ENCODE measurements at places on chromosomes 3 and 15.
A peak's percentile ranks its signal among the peaks of the same experiment; 100 is the strongest.

- H3K4me3 ChIP-seq = no peak overlapping the region
- H3K27me3 ChIP-seq = no peaks in the 10 kb centered on the region
- H3K36me3 ChIP-seq = no peaks in the 10 kb centered on the region
- DNase-seq = no peak
- H3K27ac ChIP-seq = no peak overlapping the region
- no peaks in the 10 kb centered on the region for H3K4me1 ChIP-seq
Observed at GRCh38 chr3:197901626-197902025, 48.4 kb upstream of the RPL35A start.

GRCh38 chr3:32334675-32335074, 57.0 kb upstream of the CMTM7 start:
- no peak for DNase-seq
- no peak overlapping the region for H3K4me3 ChIP-seq
- H3K27ac ChIP-seq = no peak overlapping the region
- H3K36me3 ChIP-seq = no peaks in the 10 kb centered on the region
- no peaks in the 10 kb centered on the region for H3K27me3 ChIP-seq
- H3K4me1 ChIP-seq = peaks cover 6% of the 10 kb centered on the region

DNA sequence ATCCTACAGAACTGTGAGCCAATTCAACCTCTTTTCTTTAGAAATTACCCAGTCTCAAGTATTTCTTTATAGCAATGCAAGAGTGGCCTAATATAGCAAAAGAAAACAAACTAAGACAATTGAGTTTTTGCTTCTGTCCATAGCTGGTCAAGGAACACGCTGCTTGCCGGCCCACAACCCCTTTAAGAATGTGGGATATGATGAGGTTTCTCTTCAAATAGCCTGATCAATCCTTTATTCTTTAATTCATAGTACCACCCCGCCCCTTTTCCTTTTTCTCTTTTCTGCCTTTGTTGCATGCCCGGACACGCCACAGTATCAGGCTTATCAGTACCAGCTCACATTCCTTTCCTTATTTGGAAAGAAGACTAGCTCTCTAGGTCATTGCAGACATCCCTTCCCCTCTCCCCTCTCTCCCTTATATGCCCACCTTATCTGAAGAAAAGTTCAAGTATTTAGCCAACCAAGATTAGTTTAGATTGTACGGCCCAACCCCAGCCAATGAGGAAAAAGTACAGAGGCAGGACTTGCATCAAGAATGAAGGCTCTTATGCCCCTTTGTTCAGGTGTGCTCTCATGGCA, 404.5 kb downstream of the OCA2 start:
- no peaks in the 10 kb centered on the region for H3K27me3 ChIP-seq
- no peak overlapping the region for H3K4me3 ChIP-seq
- H3K27ac ChIP-seq = no peak overlapping the region
- no peaks in the 10 kb centered on the region for H3K4me1 ChIP-seq
- no peaks in the 10 kb centered on the region for H3K36me3 ChIP-seq

GRCh38 chr15:70593795-70594194, 169.6 kb downstream of the UACA start:
- H3K4me3 ChIP-seq = no peak overlapping the region
- DNase-seq = no peak
- no peak overlapping the region for H3K27ac ChIP-seq
- no peaks in the 10 kb centered on the region for H3K36me3 ChIP-seq
- peaks cover 6% of the 10 kb centered on the region for H3K27me3 ChIP-seq

DNA sequence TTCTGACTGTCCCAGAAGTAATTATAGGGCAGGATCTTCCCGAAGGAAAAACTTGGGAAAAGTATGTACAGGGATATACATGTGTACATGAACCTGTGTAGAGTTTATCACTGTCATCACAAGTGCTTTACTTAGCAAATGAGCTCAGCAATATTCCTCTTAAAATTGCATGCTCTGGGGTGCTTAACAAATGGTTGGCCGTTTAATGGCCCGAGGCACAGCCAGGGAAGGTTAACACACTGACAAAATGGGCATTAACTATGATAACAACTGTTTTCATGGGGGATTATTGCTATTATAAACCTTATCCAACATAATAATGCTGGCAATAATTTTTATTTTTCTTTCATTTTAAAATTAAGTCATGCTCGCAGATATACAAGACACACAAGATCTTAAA, 459.3 kb downstream of the TUSC7 start:
- no peaks in the 10 kb centered on the region for H3K36me3 ChIP-seq
- H3K27me3 ChIP-seq = no peaks in the 10 kb centered on the region
- no peak for DNase-seq
- H3K4me3 ChIP-seq = no peak overlapping the region
- no peak overlapping the region for H3K27ac ChIP-seq

- peak overlapping the region; percentile 46 for H3K27ac ChIP-seq
- DNase-seq = peak; percentile 82
- H3K27me3 ChIP-seq = no peaks in the 10 kb centered on the region
- no peak overlapping the region for H3K4me3 ChIP-seq
- peaks cover 20% of the 10 kb centered on the region for H3K4me1 ChIP-seq
- H3K36me3 ChIP-seq = no peaks in the 10 kb centered on the region
Observed at GRCh38 chr3:186540221-186540834, 3.9 kb downstream of the CRYGS start.

DNA sequence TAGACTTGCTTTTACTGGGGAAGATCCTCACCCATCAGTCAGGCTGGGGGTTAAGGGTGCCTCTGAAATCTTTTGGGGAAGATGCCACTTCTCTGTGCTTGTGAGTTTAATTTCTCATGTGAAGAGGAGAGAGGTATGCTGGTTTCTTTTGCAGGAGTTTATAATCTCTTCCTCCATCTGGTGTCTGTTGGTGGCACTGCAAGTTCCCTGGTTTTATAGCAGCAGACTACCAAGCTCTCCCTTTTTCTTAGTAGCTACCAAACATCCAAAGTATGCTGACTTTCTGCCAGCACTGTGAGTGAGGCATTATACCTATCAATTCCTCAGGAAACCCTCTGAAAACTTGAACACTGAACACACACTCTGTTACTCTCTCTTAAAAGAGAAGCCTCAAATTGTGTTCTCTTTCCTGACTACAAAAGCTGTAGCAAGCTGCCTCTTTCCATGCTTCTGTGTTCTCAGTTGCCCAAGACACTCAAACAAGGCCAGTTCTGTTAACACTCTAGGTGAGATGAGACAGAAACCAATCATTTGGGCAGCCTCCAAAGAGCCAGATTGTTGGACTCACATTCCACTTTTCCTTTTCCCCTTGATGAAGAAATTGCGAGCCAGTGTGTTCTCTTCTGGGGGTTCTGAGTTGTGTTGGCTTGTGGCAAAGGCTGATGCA, 299.5 kb downstream of the GAP43 start:
- H3K36me3 ChIP-seq = no peaks in the 10 kb centered on the region
- DNase-seq = no peak
- no peaks in the 10 kb centered on the region for H3K4me1 ChIP-seq

GRCh38 chr3:50003216-50003615, 63.3 kb downstream of the RBM6 start:
- no peak overlapping the region for H3K27ac ChIP-seq
- no peak for DNase-seq
- H3K4me1 ChIP-seq = peaks cover 7% of the 10 kb centered on the region
- H3K36me3 ChIP-seq = peaks cover 4% of the 10 kb centered on the region

DNA sequence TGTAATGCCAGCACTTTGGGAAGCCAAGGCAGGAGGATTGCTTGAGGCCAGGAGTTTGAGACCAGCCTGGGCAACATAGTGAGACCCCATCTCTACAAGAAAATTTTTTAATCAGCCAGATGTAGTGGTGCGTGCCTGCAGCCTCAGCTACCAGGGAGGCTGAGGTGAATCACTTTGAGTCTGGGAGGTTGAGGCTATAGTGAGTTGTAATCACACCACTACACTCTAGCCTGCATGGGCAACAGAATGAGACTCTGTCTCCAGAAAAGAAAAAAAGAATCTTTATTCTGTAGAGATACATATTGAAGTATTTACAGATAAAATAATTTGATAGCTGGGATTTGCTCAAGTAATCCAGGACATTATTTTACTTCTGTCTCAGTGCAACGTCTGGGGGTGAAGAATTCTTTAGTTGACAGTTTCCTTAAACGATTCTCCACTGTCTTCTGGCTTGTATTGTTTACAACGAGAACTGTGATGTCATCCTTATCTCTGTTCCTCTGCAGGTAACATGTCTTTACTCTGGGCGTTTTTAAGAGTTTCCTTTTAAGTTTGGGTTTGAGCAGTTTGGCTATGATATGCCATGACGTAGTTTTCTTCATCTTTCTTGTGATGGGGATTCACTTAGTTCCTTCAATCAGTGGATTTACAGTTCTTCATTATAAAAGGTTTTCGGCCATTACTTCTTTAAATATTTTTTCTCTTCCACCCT, 26.3 kb downstream of the KPNA1 start:
- no peak for DNase-seq
- no peak overlapping the region for H3K27ac ChIP-seq
- no peak overlapping the region for H3K4me3 ChIP-seq
- H3K36me3 ChIP-seq = peaks cover 5% of the 10 kb centered on the region

DNA sequence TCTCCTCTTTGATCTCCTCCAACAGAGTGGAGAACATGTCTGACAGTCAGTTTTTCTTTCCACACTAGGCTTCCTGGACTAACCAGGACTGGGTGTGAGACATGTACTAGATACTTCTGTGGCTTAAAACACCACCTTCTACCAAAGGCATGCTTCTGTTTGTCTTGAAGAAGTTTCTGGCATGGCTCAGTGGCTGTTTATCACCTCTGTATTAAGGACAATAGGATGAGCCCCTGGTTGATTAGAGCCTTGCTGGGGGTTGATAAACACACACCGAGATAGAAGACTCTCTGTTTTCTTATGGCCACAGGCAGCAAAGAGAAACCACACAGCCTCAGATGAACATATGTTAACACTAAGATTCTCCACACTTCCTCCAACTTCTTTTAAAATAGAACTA, 40.5 kb downstream of the SV2B start:
- no peak overlapping the region for H3K27ac ChIP-seq
- H3K4me1 ChIP-seq = no peaks in the 10 kb centered on the region
- DNase-seq = no peak

DNA sequence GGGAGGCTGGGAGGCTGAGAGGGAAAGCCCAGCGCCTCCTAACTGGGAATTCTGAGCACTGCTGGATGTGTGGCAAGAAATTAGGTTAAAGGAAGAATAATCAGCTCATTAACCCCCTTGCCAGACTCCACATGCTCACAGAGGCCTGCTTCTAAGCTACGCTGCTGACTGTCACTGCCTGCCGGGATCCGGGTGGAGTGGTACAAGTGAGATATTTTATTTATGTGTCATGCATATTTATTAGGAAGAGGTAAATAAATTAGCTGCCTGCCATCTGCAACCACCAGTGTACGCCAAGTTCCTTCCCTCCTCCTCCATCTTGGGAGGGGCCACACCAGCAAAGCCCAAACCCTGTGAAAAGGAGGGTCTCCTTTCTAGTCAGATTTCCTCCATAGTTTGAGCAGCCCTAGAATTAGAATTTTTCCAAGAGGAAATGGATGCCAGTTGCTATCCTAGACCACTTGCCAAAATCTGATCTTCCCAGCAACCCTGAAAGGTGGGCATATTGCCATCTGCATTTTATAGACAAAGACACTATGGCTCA, 43.5 kb upstream of the GRIP2 start:
- no peak overlapping the region for H3K27ac ChIP-seq
- no peaks in the 10 kb centered on the region for H3K36me3 ChIP-seq
- no peaks in the 10 kb centered on the region for H3K27me3 ChIP-seq
- H3K4me1 ChIP-seq = no peaks in the 10 kb centered on the region

GRCh38 chr3:186950402-186951093, 20.2 kb downstream of the ST6GAL1 start:
- no peak for DNase-seq
- peaks cover 18% of the 10 kb centered on the region for H3K4me1 ChIP-seq
- no peaks in the 10 kb centered on the region for H3K36me3 ChIP-seq

- DNase-seq = no peak
- H3K27ac ChIP-seq = no peak overlapping the region
- peaks cover 12% of the 10 kb centered on the region for H3K27me3 ChIP-seq
- no peak overlapping the region for H3K4me3 ChIP-seq
- H3K4me1 ChIP-seq = no peaks in the 10 kb centered on the region
Observed at GRCh38 chr15:82571722-82572222, 31.5 kb upstream of the RPS17 start.

DNA sequence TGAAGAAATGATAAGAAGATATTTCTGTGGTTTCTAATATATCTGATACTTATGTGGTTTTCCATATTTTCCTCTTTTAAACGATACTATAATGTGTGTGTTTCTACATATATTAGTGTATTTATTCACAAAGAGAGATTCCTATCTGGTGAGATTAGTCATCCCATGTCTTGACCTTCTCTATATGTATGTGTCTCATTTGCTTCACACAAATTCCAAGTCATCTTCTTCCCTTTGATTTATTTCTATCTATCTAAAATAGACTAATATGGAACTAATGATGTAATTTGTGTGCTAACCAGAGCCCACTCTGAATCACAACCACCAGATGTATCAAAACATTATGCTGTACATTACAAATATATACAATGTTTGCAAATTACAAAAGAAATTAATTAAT, 154.7 kb upstream of the KCNMB2 start:
- H3K27ac ChIP-seq = peak overlapping the region; percentile 52
- no peaks in the 10 kb centered on the region for H3K27me3 ChIP-seq
- peaks cover 35% of the 10 kb centered on the region for H3K4me1 ChIP-seq
- no peak overlapping the region for H3K4me3 ChIP-seq
- no peaks in the 10 kb centered on the region for H3K36me3 ChIP-seq

DNA sequence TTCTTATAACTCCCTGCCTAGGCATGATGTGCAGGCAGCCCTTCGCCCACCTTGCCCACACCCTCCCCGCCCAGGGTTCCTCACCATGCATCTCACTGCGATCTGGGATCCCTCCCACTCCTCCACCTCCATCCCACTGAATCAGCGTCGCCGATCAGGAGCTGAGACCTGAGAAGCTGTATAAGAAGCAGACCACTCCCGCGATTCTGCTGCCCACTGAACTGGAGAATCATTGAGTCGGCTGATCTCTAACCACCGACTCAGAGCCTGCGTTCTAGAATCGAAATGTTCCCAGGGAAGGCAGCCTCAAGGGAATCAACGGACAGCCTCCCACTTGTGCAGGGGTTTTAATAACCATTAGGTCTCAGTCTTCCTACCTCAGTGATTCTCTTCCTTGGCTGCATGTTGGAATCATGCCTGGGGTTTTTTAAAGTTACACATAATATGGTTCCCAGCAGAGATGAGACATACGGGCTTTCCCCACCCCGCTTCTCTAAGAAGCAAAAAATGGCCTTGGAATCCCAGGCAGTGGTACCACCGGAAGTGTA, 60.2 kb downstream of the TMEM44 start:
- H3K27ac ChIP-seq = no peak overlapping the region
- no peaks in the 10 kb centered on the region for H3K36me3 ChIP-seq
- no peaks in the 10 kb centered on the region for H3K27me3 ChIP-seq

GRCh38 chr15:35130245-35130644, 45.1 kb upstream of the NANOGP8 start:
- no peak for DNase-seq
- H3K4me1 ChIP-seq = no peaks in the 10 kb centered on the region
- no peak overlapping the region for H3K27ac ChIP-seq
- H3K36me3 ChIP-seq = no peaks in the 10 kb centered on the region
- no peak overlapping the region for H3K4me3 ChIP-seq

GRCh38 chr3:50624634-50625033, 7.7 kb downstream of the MAPKAPK3 start:
- no peak overlapping the region for H3K4me3 ChIP-seq
- peaks cover 7% of the 10 kb centered on the region for H3K4me1 ChIP-seq
- H3K27ac ChIP-seq = no peak overlapping the region

Measured in endothelial cell of umbilical vein (primary cell).